RPMI7951 (cell line): ENCODE measurements at places on chromosomes 2 and 18. TPM values are rescaled to one million over a fixed set of nuclear protein-coding genes. Genes with fewer than 3 reads are reported as not detected.

SEPTIN10 gene
- 107 and 124 TPM in 2 replicates for total RNA-seq

CCDC102B gene
- 7.5 and 10.1 TPM in 2 replicates for total RNA-seq

DNA sequence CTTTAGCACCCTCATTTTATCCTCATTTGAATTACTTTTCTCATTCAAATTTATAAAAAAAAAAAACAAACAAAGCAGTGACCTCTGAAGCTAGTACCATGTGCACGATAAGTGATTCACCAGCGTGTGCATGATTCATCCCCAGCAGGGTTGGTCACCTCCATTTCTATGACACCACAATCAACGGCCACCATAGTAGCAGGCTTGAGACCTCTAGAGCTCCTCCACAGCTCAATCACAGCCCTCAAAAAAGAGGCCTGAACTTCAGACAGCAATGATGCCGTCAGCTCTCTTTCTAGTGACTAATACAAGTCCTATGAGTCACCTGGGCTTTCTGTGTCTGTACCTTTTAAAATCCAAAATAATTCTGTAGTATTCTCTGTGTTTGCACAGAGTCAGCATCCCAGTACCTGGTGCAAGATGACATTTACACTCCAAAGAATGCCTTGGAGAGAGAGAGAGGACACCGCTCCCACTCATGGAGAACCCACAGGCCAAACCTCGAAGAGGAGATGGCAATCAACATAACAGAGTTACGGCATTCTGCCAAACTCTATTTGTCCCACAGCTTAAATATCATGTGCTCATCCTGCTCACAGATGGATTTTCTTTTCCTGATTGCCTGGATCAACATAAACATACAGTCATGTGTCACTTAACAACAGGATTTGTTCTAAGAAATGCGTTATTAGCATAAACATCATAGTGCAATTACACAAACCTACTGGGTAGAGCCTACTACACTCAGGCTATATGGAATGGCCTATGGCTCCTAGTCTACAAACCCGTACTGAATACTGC, 58.7 kb downstream of the L3MBTL4 start:
- peak; percentile 3 for DNase-seq

- DNase-seq: no peak
Observed at GRCh38 chr2:220259662-220260061, 632.2 kb downstream of the SLC4A3 start.
